Glomerular endothelial cell (primary cell): ENCODE measurements at places on chromosomes 2 and 18.

- no peak for DNase-seq
These were observed 219.7 kb downstream of the SLC4A10 start for GRCh38 chr2:161843936-161844335.

- DNase-seq: no peak
These were observed 324.6 kb upstream of the NRP2 start for GRCh38 chr2:205357732-205358131.

DNA sequence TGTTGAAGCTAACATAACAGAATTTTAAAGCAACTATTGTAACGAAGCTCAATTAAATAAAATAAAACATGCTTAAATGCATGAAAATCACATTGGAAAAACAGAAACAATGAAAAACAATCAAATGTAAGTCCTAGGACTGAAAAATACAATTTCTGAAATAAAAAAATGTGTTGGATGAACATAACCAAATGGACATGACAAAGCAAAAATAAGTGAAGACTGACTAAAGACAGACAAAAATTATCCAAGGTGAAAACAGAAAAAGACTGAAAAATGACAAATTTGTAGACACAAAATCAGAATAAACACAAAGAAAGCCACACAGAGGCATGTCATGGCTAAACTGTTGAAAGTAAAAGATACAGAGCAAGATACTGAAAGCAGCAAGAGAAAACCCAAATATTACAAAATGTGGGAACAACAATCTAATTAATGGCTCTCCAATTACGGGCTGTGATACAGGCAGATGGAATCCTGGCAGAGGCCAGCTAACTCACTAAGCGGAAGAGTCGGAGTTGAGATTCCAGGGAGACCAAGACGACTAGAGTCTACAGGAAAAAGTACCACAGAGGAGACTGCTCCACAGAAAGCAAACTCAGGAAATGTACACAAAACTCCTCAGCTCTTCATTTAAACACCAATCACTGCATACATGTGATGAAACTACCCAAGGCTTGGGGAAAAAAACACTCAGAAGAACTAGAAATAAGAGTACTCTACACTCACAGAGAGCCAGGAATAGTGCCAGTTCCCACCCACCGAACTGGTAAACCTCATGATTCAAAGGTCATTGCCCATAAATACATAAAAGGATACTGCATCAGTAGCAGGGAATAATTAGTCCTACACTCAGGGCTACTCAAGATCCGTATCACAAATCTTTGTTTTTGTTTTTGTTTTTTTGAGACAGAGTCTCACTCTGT is 83.6 kb downstream of the ATAD2B start:
- no peak for DNase-seq

DNA sequence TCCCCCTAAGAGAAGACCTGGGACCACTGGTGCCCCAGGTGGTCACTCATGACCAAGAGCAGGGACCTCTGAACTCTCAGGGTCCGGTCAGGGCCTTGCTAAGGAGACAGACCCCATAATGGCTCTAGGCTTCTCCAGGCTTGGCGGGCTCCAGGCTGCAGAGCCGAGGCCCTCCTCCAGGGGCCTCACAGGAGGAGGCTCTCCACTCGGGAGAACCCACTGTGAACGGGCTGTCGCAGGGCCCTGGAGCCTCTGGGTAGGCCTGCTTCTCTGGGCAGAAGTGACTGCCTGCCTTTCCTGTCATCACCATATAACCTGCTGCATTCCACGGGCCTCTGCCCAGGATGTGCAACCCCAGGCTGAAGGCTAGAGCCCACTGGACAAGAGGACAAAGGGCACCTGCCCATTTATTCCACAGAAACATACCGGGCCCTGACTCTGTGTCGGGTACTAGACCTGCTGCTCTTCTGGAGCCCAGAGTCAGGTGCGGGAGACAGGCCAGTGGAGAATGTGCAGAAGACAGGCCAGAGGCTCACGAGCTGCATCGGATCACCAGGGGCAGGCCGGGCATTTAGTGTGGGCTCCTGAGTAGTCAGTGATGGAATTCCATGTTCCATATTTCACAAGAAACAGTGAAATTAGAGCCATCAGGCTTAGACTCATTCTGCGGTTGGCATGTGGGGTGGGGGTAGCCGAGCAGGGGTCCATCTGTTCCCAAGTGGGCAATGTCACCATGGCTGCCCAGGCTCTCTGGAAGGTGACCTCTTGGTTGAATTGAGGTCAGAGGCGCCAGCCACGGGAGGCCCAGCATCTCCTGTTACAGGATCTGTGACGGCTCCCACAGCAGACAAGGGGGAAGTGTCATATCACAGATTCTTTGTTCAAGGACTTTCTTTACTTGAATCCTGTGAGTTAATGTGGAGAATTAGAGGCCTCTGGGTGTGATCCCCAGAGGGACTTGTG is 220.8 kb downstream of the SH3RF3 start:
- no peak for DNase-seq

- no peak for DNase-seq
These were observed 78.5 kb downstream of the PMS1 start for GRCh38 chr2:189862751-189863150.

DNA sequence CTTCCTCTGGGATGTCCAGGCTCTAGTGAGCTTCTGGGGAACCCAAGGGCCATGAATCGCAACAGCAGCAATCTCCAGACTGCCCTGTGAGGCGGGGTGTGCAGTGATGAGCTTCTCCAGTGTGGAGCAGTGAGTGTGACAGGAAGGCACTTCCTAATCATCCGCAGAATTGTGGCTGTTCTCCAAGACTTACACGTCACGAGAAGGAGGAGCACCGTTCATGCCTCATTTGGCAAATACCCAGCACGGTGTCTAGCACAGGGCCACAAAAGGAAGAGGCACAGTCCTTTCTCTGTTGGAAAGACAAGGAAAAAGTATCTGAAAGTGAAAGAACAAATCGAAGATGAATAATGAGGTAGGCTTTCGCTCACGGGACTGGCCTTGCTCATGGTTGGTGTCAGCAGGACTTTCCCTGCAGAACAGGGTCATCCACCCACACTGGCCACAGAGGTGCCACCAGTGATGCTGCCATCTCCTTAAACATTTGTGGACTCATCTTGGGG is 125.1 kb upstream of the HAAO start:
- DNase-seq: no peak

- DNase-seq: no peak
These were observed 62.6 kb upstream of the HS6ST1 start for GRCh38 chr2:128380961-128381938.

- no peak for DNase-seq
These were observed 409.5 kb upstream of the GCFC2 start for GRCh38 chr2:76120176-76120575.

DNA sequence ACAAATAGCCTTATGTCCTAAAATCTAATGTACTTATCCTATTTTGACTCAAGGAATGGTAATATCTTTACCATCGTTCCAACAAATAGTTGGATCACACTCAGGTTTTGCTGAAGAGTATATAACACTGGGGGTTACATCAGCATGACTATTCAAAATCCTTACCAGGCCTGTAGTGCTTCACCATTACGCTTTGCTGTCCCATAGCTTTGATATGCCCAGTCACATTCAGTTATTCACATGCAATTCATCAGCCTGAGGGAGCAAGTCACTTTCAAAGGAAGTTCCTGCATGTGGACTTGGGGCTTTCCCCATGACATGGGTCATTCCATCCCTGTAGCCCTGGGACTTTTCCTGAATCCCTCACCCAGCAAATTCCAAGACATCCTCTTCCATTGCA is 39.6 kb downstream of the FTCDNL1 start:
- DNase-seq: no peak

GRCh38 chr18:9135912-9136314 is 668 bp upstream of the ANKRD12 start:
- DNase-seq: no peak

- DNase-seq: no peak
These were observed 78.0 kb downstream of the KCNF1 start for GRCh38 chr2:10989782-10990181.

DNA sequence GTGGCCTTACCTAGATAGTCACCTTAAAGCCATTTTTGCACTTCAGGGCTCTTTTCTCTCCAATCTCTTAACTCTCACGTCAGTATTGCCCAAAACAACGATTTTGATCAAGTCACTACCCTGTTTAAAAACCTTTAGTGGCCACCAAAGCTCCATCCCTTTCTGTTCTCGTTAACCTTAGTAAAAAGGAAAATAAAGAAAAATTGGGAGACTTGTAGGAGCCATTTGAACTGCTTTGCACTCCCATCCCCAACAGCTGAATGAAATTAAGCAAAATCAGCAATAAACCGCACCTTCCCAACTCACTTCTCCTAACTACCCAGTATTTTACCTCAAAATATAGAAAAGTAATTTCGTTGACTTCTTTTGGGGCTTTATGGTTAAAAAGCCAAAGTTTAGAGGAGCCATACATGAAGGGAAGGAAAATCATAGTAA is 686 bp upstream of the ARL5A start:
- no peak for DNase-seq

DNA sequence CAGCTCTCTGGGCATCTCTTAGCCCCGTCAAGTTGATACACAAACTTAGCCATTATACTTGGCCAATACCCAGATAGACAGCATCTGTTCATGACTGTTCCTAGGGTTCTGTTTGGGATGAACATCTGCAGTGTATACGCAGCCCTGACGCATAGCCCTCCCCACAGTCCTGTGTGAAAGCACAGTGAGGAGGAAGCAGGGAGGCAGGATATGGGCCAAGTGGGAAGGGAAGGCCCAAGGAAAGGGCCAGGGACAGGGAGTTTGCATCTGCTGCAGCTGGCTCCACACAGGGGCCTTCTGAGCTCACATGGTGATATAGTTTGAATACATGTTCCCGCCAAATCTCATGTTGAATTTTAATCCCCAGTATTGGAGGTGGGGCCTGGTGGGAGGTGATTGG is 80.2 kb downstream of the CMPK2 start:
- DNase-seq: no peak

- DNase-seq: no peak
These were observed 10.3 kb downstream of the HOXD3 start for GRCh38 chr2:176167398-176167797.
